PC-9 (cell line): ENCODE measurements at places on chromosomes 7 and 10.

GRCh38 chr7:120877701-120878100 lies 19.8 kb upstream of the TSPAN12 start:
- no peak for DNase-seq

DNA sequence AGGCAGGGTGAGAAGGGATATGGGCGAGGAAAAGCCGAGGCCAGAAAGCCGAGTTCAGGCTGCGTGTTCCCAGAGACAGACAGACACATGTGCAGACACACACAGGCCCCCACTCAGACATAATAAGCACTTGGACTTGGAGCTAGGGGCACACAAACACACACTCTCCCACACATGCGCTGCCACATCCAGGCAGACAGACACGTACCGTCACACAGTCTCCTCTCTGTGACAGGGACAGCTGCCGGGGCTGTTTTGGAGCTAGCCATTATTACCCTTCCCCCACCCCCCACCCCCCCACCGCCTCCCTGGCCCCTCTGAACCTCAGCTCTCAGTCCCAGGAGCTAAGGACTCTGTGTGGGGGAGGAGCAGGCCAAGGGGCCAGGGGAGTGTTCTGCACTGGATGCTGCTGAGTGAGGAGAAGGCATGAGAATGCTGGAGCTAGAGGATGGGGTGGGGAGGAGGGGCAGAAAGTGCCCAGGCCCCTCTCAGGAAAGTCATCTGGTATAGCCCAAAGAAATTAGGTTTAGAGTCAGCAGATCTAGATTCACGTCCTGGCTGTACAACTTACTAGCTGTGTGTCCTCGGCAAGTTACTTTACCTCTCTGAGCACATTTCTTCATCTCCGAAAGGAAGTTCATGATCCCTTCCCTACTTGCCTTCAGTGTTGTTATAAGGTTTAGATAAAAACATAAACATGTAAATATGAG lies 6.3 kb downstream of the PITX3 start:
- no peak for DNase-seq

- DNase-seq, result no peak
These were observed 543.3 kb downstream of the TNS3 start for GRCh38 chr7:47038621-47039020.

GRCh38 chr10:129421399-129422010 lies 45.5 kb upstream of the MGMT start:
- no peak for DNase-seq

DNA sequence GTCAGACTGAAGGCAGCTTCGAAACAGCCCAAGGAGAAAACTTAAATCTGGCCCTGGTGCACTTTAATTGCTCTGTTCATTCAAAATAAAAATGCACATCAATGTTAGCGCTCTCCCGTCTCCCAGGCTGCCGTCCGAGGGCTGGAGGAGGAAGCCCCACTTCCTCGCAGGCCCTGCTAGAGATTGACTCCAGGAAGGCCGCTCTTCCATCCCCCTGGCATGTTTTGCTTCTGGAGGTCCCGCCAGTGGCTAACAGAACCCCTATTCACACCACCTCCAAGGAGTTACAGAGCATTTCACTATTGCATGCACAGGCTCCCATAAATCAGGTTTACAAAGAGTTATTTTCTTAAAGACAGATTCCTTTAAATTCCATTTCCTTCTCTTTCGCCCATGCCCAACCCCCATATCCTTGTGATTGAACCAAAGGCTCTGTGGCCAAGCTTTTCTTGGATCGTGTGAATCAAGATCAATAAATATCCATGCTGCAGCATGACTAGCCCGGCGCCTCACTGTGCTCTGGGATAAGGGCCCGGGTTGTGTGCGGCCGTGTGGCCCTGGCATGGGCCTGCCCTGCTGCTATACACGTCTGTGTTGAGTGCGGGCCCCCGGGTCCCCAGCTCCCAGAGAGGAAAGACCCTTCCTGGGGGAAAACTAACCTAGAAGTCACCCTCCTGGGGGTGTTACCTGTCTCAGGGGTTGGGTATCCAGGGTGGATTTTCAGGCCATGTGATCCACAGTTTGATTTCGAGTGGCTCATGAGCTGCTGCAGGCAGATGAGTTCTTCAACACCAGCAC lies 118.7 kb upstream of the GDF10 start:
- DNase-seq, result no peak
